ENCODE measurements at places on chromosomes 2 and 18.

GRCh38 chr2:7237466-7237865 lies 320.3 kb downstream of the RNF144A start:
- DNase-seq: no peak

- no peak for DNase-seq
Measured at GRCh38 chr2:144364944-144365738, 154.8 kb downstream of the ZEB2 start.

DNA sequence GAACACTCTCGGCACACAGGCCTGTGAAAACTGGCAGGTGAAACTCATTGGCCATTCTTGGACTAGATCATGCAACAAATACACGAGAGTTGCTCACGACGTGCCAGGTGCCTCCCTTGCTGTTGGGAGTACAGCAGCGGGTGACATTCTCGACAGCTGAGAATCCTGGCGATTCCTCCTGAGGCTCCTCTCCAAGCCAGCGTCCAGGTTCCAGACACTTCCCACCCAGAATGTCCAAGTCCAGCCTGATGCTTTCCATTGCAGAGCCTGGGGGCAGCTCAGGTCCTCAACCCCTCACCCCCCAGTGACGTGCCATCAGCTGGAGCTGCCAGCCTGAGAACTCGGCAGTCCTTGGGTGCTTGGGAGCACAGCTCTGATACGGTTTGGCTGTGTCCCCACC lies 124.2 kb downstream of the PXDN start:
- DNase-seq: no peak

- no peak for DNase-seq
Measured at GRCh38 chr2:295090-295489, 7.2 kb upstream of the ALKAL2 start.

DNA sequence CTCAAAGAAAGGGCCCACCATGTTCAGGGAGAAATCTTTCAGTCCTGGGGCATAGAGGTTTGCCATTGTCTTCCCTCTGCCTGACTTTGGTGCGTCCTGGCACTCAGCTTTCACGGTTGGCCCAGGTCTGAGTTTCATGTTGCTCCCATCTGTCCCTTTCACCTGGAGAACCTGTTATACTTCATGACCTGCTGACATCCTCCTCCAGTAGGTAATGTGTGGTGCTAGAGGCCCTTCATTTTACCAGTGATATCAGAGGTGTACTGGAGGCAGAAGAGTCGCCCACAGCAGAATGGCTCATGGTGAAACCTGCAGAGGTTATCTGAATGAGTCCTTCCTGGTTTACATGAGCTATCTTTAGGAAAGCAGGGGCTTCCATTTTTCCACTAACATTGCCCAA lies 128.8 kb upstream of the DLX2 start:
- DNase-seq: no peak

DNA sequence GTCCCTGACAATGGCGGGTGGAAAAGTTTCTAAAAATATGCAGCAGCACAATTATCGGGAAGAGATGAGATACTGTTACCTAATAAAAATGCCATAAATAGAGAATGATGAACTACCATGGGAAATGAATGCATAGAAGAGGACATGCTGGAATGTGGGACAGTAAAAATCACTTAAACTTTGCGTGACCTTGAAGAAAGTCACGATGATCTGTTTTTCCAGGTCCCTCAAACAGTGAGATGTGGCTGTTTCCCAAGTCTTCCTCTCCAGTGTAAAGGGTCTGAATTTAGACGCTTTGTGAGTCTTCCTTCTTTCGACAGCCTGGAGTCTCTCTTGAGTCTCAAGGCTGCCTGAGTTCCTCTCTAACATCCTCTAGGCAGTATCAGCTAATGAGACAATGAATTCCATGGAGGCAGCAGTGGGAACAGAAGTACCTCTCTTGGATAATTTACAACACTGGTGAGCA lies 1.4 kb downstream of the CLUL1 start:
- DNase-seq: no peak
